CD4-positive, alpha-beta T cell treated with Interleukin-12 subunit alpha and Interleukin-12 subunit beta, for 1 hour (primary cell): ENCODE measurements at places on chromosomes 12 and 14.

DNA sequence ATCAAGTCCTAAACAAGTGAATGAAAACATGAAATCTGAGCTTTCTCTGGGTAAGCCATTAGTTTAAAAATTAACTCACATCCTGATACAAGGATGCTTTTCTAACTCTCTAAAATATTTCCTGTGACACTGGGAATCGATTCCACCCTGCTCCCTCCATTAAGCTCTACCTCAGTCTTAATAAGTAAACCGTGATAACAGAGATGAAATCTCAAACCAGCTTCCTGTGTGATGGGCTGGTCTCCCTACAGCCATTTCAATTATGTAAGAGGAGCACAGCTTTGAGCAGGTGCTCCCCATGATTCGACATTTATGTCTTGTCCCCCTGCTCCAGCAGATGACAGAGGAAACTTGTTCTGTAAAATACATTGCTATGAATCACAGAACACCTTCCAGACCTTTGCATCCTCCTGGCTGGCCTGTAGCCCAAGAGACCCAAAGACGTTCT lies 59.0 kb downstream of the GAS2L3 start:
- no peak for DNase-seq

- DNase-seq = no peak
These were observed 86.4 kb upstream of the RTL1 start for GRCh38 chr14:100989924-100990323.

DNA sequence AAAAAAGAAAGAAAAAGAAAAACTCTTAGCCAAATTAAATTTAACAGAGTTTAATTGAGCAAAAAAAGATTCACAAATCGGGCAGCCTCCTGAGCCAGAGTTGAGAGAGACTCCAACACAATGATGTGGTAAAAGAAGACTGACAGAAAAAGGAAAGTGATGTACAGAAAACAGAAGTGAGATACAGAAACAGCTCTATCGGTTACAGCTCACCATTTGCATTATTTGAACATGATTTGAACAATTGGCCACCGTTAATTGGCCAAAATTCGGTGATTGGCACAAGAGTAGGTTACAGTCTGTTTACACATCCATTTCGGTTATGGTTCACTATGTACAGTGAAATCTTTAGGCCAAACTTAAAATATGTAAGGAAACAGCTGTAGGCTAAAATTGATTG lies 117.7 kb downstream of the SPTSSA start:
- no peak for DNase-seq

- DNase-seq = peak; percentile 51
These were observed 458 bp downstream of the KHNYN start for GRCh38 chr14:24430143-24430681.

DNA sequence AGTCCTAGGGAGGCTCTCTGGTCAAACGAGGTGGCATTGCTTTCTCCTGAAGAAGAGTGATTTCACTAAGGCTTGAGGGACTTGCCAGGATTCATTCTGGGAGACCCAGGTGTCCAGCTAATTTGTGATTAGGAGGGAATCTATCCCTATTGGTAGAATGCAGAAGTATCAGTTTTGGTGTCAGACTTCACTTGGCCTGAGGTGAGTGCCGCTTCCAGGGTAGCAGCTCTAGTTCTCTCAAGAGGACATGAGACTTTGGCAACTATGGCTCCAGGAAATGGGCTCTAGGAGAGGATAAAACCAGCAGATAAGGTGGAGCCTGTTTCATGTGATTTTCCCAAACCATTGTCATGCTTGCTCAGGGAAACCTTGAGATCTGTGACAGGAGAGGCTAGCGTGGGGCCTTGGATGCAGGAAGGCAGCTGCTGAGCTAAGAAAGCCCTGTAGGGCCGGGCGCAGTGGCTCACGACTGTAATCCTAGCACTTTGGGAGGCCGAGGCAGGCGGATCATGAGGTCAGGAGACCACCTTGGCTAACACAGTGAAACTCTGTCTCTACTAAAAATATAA lies 11.6 kb upstream of the TMEM117 start:
- DNase-seq = no peak

DNA sequence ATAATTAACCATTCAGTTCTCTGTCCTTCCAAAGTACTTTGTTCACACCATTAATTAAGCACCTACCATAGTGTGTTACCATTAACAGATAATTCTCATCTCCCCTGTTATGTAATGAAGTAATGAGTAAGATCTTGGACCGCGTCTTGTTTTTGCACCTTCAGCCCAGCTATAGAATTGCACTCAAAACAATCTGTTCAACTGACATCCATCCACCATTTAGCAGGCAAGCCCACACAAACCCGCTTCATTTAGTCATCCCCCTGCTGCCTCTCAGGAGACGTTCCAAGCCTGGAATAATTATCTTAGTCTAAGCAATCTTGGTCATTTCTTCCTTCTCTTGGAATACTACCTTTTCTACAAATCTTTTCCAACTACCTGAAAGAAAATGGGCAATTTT lies 74.4 kb downstream of the DUSP16 start:
- DNase-seq = no peak

DNA sequence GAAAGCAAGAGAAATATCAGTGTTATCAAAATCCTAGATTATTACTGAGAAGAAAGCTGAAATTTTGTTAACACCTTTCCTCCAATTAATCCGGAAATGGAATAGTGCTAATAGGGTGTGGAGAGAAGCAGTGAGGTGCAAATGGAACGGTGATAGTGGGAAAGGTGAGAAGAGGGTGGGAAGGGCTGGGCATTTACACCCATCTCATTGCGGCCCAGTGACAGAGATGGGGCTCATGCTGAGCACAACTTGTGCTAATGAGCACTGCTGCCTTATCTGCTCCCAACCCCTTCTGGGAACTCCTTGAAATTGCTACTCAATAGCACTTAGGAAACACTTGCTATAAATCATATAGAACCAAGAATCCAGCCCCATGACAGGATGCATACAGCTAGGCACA lies 94.4 kb downstream of the PTPRR start:
- no peak for DNase-seq

GRCh38 chr12:84035766-84036165 lies 876.8 kb downstream of the SLC6A15 start:
- DNase-seq = no peak

GRCh38 chr12:91863702-91864101 lies 281.9 kb downstream of the BTG1 start:
- no peak for DNase-seq

- no peak for DNase-seq
These were observed 65.5 kb upstream of the BDKRB2 start for GRCh38 chr14:96139169-96139568.

GRCh38 chr12:76026643-76027063 lies 4.9 kb downstream of the PHLDA1 start:
- no peak for DNase-seq

- no peak for DNase-seq
These were observed 1.5 kb downstream of the NPAS3 start for GRCh38 chr14:32940066-32940651.

GRCh38 chr14:32374155-32374554 lies 45.1 kb downstream of the AKAP6 start:
- DNase-seq = no peak

- no peak for DNase-seq
These were observed 412.4 kb downstream of the PCNX1 start for GRCh38 chr14:71319666-71320065.
